Neural crest cell (in vitro differentiated cells): ENCODE measurements at places on chromosomes 3 and 15.

DNA sequence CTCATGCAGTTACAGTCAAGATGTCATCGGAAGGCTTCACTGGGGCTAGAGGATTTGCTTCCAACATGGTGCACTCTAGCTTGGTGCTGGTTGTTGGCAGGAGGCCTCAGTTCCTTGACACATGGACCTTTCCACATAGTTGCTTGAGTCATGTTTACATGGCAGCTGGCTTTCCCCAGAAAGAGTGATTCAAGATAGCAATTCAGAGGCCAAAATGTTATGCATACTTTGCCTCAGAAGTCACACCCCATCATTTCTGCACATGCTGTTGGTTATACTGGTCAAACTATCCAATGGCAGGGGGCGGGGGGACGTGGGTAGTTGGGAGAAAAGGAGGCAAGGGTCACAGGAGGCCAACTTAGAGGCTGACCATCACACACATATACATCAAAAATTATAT is 58.7 kb downstream of the FOXB1 start:
- DNase-seq, result no peak

DNA sequence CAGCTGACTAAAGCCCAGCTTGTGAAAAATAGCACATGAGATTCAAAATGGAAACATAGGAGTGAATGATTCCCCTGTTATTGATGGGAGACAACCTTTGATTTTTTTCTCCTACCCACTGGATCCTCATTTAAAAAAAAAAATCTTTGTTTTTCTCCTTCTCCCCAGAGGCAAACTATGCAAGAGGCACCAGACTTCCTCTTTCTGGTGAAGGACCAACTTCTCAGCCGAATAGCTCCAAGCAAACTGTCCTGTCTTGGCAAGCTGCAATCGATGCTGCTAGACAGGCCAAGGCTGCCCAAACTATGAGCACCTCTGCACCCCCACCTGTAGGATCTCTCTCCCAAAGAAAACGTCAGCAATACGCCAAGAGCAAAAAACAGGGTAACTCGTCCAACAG is 2.6 kb downstream of the CACNA1D start:
- DNase-seq, result no peak

DNA sequence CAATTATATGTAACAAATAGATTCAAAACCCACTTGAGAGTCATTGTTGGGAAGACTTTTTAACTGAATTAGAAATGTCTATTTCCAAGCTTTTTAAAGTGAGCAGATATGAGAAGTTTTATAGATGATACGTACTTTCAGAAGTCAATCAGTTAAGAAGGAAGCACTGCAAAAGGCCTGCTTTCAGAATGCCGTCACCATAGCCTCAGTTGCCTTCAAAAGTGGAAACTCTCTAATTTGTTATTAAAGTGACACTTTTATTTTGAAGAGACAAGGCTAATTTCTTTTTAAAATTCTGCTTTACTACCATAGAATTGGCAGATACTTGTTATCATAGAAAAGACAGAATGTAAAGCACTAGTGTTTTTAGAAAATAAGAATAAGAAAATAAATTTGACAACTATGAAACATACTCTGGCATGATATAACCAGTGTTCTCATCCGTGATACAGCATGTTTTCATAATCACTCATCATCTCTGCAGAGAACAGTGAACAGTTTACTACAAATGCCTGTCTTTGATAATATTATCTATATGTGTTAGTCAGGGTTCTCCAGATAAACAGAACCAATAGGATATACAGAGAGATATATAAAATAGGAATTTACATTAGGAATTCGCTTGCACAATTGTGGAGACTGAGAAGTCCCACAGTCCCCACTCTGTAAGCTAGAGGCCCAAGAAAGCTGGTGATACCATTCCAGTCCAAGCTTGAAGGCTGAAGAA is 7.0 kb upstream of the PLD1 start:
- DNase-seq, result no peak

DNA sequence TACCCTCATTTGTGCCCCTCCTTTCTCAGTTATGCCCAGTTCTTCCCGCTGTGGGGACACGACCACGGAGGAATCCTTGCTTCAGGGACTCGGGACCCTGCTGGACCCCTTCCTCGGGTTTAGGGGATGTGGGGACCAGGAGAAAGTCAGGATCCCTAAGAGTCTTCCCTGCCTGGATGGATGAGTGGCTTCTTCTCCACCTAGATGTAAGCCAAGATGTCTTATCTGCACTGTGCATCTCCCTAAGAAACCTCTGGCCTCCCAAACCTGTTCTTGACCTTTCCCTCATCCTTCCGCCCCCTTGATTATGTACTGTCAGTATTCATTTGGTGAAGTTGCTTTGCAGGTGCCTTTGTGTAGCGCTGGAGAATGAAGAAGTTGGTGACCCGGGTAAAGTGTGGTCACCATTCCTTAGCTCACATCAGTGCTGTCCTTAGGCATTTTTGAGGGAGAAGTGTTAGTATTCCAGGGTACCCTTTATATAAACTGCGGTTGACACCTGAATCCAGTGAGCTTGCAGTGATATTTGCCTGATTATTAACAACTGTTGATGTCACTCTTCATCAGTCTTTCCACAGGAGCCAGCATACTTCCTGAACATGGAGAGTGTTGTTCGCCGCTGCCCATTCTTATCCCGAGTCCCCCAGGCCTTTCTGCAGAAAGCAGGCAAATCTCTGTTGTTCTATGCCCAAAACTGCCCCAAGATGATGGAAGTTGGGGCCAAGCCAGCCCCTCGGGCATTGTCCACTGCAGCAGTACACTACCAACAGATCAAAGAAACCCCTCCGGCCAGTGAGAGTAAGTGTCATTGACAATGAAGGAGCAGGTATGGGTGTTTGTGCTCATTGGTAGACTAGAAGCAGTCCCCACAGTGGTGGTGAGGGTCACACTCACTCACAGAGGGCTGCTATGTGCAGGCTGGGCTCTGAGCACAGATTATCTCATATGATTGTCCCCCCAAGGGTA is 966 bp downstream of the ALAS1 start:
- DNase-seq, result no peak

DNA sequence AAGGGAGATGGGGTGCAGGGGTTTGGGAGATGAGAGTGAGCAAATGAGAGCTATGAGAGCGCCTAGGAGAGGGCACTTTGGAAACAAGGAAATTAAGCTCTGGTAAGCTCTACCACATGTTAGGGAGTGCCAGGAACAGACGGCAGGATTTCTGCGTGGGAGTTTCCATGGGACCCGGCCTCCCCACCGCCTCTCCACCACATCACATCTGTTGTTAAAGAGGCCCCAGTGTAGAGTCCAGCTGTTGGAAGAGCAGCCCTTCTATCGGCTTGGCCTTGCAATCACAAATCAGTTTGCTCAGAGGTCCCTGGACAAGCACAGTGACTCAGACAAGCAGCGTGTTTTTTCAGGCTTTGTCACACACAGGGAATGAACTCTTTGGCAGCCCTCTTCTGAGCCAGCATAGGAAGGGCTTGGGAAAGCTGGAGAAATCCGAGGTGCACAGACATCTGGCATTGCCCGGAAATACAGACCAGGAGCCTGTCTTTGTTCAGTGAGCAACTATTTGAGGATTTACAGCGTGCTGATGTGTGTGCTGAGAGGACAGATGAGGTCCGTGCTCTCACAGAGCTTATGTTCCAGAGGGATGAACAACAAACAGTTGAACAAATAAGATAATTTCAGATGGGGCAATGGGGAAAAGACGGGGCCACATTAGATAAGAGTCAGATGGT is 370.6 kb upstream of the PROK2 start:
- no peak for DNase-seq

DNA sequence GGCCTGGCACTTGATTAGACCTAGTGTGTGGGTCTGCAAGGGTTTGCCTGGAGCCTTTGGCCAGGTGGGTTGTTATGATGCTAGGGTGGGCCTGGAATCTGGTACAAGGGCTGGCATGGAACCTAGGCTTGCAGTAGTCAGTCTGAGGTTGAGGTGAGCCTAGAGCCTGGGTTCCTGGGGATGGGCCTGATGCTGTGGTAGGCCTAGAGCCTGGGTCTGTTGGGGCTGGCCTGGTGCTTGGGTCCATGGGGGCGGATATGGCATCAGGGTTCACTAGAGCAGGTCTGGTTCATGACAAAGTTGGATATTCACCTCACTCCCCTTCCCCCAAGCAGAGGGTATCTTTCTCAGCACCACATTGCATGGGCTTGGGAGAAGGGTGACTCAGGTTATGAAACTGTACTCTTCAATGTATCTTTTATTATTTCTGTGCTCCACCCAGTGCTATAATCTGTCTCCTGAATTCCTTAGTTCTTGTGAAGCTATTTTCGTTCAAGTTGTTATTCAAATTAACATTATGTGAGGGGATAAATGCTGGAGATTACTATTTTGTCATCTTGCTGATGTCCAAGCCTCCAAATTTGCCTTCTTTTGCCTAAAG is 274.4 kb downstream of the NFKBIZ start:
- DNase-seq, result no peak

- no peak for DNase-seq
Observed at GRCh38 chr3:98583766-98584165, 9.6 kb downstream of the CPOX start.

DNA sequence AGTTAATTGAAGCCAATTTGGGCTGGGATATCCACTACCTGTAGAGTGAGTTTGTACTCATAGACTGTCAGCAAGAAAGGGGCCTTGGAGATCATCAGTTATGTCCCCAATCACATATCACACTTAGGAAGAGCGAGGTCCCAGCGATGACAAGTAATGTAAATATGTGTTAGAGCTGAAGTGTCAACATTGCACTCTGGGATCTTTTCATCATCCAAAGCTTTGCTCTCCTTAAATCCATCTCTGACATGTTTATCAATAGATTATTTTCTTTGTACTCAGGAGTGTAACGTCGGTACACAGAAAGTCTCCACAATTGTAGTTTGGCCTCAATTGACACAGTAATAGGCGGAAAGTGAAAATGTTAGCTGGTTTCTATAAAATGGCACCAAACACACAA is 113.7 kb upstream of the TPRG1 start:
- no peak for DNase-seq

GRCh38 chr3:108430540-108430939 is 79.9 kb downstream of the MYH15 start:
- no peak for DNase-seq

DNA sequence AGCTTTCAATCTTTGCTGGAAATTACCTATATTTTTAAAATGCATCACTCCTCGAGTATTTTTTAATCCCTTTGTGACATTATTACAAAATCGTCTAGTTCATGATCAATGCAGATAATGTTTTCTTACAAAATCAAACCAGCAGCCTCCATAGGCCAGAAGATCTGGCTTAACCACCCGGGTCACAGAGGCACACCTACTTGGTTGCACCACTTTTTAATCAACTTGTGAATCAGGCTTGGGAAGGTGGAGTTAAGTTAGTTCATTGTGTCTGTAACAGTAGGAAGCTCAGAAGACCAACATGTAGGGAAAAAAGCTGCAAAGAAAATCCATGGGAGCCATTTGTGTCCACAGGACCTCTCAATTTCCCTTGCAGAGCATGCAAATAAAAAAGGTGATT is 148.0 kb downstream of the TP63 start:
- no peak for DNase-seq

GRCh38 chr3:179867961-179868360 is 168.8 kb downstream of the PEX5L start:
- no peak for DNase-seq

GRCh38 chr3:182473191-182473710 is 320.1 kb upstream of the ATP11B start:
- DNase-seq, result no peak

DNA sequence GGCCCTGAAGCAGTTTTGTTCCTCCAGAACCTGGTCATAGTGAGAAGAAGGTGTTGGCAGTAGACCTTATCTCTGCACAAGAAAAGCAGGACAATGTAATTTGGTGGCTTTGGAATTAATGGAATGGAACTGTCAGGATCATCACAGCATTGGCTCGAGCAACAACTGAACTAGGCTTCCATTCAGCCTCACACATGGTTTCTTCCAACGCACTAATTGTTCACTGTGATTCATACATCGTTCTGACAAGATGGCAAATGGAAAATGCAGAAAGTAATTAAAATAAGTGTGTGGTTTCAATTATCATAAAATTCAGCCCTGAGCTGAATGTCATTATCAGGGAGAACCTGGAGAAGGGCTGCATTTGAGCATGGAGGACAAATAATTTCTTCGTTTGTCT is 80.6 kb downstream of the MFSD1 start:
- DNase-seq, result no peak

DNA sequence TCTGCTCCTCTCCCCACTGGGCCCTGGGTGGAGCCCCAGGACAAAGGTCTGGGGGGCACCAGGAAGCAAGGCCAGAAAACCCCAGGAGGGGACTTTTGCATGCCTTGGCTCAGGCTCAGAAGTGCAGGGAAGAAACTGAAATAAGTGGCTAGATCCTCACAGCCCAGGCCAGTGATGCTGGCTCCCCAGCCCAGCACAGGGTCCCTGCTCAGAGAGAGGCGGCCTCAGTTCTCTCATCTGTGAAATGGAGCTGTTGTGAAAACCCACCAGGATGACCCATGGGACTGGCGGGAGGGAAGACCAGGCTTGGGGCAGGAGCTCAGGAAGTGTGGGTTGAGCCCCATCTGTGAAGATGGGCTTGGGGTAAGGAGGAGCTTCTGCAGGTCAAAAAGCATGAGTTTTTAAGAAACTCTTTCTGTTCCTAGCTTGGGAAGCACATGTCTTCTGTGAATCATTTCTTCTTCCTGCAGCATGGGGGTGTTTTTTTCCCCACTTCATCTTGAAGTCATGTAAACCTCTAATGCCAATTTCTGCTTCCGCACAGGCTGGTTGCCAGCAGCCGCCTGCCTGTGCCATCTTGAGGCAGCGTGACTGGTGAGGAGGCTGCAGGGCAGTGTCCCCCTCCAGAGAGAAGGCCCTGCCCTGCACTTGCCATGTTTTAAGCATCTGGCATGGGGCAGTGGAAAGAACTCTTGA is 118.6 kb downstream of the SMAD6 start:
- no peak for DNase-seq

GRCh38 chr3:176870451-176870850 is 326.8 kb downstream of the TBL1XR1 start:
- DNase-seq, result no peak

DNA sequence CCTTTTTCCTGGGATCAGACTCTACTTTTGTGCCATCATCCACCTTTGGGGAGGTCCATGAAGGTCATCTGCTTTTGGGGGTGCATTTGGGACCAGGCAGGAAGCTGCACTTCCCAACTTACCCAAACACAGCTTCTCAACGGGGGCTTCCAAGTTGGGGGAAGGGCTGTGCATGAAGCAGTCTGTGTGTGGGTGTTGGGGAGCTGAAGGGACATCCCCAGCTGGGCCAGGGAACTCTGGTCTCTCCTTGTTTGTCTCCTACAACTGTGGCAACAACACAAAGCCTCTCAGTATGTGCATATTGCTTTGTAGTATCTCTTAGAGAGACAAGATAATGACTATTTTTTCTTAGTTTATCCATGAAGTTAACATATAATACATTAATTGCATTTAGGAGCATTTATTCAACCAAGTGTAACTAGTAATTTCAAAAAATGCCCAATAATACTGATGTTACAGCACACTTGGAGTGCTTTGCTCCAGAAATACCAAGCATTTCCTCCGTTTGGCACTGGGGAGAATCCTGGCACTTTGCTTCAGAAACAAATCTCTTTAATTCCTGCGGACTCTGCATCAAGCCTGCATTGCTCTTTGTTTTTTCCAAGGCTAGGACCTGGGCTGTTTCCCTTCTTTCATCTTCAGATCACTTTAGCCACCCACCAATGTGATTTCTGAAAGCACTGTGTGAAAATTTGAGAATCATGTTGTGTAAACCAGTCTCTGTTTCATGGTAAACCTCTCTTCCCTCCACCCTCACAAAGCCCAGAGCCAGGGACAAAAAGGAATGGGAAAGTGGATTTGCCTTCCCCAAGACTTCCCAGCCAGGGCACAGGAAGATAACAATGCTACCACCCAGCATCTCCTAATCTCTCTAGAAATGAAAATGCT is 126.2 kb upstream of the PFN2 start:
- DNase-seq, result no peak
